ENCODE measurements at places on chromosomes 2 and 18.

GRCh38 chr2:30655660-30656059 lies 151.6 kb downstream of the CAPN13 start:
- no peak for DNase-seq

GRCh38 chr18:30622104-30622503 lies 420.4 kb downstream of the DSC3 start:
- no peak for DNase-seq

- DNase-seq = no peak
Measured at GRCh38 chr2:120298173-120298835, 45.7 kb downstream of the RALB start.

GRCh38 chr2:151632993-151633565 lies 101.2 kb downstream of the NEB start:
- no peak for DNase-seq

GRCh38 chr18:79771446-79772107 lies 26.2 kb upstream of the KCNG2 start:
- no peak for DNase-seq

DNA sequence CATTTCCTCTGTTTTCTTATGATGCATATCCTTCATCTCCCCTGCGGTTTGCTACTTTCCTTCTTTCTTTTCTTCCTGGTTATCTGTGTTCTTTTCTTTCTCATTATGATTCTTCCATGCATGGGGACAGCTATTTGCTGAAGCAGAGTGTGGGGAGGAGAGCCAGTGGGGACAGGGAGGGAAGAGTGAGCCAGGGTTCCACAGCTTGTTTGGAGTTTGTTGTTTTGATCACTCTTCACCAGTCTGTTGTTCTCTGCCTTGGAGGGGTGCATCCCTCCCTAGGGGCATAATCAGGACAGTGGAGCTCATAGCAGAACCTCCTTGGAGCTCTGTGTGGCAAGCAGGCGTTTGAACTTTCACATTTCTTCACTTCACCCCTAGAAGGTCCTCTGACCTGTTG lies 68.0 kb downstream of the ADAM23 start:
- DNase-seq = no peak

GRCh38 chr2:144470334-144470733 lies 49.6 kb downstream of the ZEB2 start:
- no peak for DNase-seq

DNA sequence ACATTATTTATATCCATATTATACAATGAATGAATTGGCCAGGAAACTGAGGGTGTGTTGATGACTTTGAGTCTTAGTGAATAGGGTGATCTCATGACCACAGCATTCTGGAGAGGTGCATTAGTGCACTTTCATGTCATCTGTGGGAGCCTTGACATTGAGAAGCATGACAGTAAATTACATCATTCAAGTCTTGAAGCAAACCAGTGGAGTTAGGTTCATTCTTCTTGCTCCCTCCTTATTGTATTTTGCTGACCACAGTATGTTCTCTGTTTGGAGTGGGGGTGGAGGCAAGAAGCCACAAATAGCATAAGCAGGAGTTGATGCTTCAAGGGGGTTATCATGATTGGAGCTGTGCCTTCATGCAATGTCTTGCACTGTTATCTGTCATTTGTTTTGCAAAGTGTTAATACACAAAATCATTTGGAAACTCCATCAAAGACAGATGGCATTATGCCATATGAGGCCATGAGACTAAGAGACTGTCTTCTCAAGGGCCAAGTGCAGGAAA lies 680.2 kb downstream of the NYAP2 start:
- DNase-seq = no peak

DNA sequence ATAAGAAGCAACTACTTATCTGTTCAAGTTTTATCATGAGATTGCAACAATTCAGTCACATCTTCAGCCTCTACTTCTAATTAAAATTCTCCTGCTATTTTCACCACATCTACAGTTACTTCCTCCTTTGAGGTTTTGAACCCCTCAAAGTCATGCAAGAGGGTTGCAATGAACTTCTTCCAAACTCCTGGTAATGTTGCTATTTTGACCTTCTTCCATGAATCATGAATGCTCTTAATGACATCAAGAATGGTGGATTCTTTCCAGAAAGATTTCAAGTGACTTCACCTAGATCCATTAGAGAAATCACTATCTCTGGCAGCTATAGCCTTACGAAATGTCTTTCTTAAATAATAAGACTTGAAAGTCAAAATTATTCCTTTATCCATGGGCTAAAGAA lies 1052.8 kb upstream of the NRXN1 start:
- DNase-seq = no peak

GRCh38 chr2:238143239-238143951 lies 4.9 kb downstream of the KLHL30 start:
- peak; percentile 38 for DNase-seq

- no peak for DNase-seq
Measured at GRCh38 chr2:10524341-10524740, 76.2 kb upstream of the ODC1 start.

DNA sequence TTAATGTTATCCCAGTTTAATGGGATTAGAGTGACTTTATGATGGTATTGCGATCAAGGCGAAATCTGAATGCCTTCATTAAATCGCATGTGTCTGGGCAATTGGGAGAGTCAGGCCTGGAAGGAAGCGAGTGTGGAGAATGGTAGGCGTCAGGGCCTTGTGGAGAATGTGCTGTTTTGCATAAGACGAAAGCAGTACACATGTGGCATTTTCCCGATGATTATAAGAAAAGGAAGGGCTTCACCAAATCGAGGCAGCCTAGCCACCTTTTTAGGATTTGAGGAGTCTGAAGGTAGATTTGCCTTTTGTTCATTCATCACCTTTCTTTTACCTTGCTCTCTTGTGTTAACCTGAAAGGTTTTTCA lies 1.0 kb downstream of the ZNF532 start:
- no peak for DNase-seq

DNA sequence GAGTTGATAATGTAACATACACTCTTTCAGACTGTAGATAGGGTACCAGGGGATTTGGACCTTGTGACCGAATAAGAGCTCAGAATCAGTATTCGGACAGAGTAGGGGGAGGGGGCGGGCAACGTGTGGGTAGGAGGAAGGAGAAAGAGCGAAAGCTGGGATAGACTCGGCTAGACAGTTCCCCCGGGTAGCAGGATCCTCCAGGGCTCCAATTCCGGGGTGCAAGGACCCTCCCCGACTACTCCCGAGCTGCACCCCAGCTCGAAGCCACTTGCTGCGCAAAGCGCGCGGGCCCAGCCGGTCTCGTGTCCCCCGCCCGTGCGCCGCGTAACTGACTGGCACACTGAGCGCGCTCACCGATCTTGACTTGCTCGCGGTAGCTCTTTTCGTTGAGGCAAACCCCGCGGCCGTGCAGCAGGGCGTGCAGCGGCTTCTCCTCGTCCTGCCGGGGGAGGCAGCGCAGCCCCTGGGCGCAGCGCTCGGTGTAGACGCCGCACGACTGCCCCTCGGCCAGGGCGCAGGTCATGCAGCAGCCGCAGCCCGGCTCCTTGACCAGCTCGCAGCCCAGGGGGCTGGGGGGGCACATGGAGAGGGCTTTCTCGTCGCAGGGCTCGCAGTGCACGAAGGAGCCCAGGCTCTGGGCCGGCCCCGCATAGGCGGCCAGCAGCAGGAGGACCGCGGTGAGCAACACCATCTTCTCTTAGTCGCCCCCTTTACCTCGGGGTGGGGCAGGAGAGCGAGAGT lies 1.1 kb downstream of the IGFBP5 start:
- DNase-seq = peak; percentile 18

GRCh38 chr2:188631037-188631809 lies 339.5 kb downstream of the GULP1 start:
- DNase-seq = no peak

GRCh38 chr2:69625078-69625795 lies 18.3 kb downstream of the AAK1 start:
- no peak for DNase-seq

DNA sequence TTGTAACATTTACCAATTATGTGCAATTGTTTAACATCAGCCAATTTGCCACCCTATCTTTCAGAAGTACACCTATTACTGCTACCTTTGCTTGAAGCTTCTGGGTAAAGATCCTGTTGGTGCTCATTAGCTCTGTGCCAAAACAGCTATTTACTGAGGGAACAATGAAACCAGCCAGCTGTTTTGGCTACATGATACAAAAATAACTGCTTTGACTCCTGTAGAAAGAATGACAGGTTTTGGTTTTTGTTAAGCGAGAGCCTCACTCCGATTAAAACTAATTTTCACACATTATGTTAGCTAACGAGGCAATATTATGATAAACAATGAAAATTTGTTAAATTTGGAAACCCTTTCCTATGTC lies 907.0 kb downstream of the EPHA4 start:
- no peak for DNase-seq

- DNase-seq = peak; percentile 10
Measured at GRCh38 chr2:44291281-44292248, 16.3 kb downstream of the SLC3A1 start.

DNA sequence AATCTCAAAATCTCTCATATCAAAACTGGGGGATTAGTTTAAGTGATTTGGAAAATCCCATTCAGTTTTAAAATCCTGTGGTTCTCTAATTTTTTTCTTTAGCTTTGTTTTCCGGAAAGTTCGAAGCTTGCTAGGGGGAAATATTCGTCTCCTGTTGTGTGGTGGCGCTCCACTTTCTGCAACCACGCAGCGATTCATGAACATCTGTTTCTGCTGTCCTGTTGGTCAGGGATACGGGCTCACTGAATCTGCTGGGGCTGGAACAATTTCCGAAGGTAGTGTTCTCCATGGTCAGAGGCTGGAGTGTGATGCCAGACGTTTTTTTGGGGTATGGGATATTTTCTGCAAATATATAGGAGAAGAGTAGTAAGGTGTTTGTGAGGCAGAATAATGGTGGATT lies 66.1 kb downstream of the ACSL3 start:
- DNase-seq = no peak

DNA sequence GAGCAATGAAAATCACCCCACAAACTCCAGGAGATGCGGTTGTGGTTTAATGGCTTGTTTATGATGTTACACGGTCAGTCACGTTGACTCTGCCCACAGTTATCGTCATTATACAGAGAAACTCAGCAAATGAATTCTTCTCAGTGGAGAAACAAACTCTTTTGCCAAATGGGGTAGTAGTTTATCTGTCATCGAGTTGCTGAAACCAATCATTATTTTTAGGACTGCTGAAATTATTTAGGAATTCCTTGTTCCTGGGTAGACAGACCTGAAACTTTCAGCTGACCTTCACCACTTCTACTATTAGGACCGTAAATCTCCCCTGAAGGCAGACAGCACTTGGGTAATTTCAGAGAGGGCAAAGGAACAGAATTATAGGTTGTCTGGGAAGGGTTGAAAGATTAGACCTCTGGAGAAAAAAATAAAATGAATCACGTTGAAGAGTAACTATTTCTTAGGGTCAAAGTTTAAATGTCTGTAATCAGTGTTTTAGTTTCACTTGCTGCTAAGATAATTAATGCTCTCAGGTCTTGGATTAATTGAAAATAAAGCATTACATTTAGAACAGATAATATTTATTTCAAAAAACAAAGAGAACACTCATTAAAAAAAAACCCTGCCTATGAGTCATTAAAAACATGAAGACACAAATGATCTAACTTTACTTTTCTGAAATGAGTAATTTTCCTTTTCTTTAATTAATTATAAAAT lies 52.1 kb upstream of the LYPD6 start:
- DNase-seq = no peak

DNA sequence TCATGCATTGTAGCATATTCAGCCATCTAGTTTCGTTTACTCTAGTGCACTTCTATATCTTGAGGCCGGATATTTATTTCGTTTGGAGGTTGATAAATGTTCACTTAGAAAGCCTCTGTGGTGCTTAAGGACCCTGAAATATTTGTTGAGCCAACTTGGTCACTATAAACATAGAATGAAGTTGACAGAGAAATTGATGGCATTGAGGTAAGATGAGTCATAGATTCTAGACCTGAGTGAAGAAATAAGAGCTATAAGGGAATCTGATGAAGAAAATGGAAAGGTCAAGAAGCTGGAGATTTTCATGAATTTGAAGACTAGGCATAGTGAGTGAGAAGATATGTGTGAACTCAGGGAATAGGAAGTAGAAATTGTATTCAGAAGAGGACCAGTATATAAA lies 35.9 kb downstream of the EPC2 start:
- DNase-seq = no peak

All from bone marrow (tissue), 2 donors.